ENCODE measurements at places on chromosomes 16 and 17.

DNA sequence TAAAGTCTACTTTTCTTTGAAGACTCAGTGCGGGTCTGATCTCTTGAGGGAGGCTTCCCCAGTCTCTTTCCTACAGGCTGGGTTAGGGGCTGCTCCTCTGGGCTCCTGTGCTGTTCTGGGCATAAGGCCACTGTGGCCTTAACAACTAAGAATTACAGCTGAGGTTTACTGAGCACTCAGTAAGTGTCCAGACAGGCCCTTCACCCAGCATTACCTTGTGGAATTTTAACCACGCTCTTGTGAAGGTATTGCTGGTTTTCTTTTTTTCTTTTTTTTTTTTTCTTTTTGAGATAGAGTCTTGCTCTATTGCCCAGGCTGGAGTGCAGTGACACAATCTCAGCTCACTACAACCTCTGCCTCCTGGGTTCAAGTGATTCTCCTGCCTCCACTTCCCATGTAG, 3.6 kb upstream of the CA4 start:
- DNase-seq, result no peak

GRCh38 chr16:64440005-64440404, 681.9 kb downstream of the CDH11 start:
- no peak for DNase-seq

GRCh38 chr17:48012151-48012520, 25.5 kb downstream of the COPZ2 start:
- DNase-seq, result peak; percentile 90

DNA sequence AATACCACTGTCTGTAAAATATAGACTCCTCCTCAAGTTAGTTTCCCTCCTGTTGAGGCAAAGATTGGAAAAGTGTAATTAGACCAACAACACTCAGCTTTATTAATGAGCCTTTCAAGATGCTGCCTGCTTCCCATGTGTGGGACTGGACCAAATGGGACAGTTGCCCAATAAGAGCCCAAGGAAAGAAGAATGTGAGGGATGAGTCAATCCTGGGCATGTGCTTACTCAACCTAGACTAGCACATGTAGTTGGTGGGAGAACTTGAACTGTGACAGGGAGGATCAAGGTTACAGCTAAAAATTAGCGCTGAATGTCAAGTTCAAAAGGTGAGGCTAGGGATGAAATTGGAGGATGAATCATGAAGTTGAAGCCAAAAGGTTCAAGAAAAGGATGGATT, 435.5 kb downstream of the CA10 start:
- no peak for DNase-seq

DNA sequence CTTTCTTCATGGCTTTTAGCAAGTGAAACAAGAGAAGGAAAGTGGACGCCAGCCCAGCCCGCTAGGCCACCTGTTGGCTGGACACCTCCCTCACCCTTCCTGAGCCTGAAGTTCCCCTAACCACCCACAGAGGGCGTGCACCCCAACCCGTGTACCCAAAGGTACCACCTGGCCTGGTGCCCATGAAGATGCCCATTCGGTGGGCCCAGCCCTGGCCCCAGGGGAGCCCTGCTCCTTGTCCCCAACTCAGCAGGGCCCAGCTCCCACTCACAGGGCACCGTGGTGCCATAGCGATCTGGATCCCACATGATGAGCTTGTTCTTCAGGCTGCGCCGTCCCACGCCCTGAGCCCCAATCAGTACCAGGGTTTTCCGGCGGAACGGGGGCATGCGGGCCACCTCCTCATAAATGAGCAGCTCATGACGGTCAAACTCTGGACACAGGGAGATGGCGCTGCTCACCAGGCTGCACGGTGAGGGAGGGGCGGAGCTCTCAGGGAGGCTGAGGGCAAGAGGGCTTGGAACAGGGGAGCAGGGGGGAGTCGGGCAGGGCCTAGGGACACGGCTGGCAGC, 26.8 kb downstream of the MPP2 start:
- peak; percentile 74 for DNase-seq

DNA sequence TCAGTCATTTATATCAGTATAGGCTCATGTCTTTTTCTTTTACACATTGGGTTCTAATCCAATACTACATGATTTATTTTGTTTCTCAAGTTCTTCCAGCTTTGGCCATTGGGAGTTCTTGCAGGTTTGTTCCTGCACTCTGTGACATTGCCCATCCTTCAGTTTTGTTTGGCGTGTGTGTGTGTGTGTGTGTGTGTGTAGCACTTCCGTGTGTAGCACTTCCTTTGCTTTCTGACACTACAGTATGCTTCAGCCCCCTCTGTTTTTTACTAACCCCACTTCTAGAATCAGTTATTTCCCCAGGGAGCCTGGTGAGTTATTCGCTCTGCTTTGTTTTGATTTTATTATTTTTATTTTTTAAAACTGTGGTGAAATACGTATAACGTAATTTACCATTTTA, 75.6 kb upstream of the LGALS9 start:
- DNase-seq, result no peak

GRCh38 chr17:81195941-81196495, 26.7 kb downstream of the CEP131 start:
- no peak for DNase-seq

DNA sequence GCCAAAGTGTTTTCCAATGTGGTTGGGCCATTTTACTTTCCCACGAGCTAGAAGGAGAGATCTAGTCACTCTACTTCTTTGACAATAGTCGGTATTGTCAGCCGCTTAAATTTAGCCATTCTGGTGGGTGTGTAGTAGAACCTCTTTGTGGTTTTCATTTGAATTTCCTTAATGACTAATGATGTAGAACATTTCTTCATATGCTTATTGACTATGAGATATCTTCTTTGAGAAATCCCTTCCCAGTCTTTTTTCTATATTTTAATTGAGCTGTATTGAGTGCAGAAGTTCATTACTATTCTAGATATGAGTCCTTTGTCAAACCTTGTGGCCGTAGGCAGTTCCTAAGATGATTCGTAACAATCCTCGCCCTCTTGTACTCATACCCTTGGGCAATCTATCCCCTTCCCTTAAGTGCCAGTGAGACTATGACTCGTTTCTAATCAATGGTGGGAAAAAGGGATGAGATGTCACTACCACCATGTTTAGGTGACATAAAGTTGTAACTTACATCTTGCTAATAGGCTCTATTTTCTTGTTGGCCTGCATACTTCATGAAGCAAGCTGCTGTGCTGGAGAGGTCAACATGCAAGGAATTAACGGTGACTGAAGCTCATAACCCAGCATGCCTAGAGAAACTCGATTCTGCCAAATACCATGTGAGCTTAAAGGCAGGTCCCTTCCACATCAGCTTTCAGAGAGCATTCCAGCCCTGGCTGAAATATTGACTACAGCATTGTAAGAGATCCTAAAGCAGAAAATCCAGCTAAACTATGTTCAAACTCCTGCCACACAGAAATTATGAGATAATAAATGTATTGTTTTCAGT, 817.9 kb upstream of the SOX9 start:
- no peak for DNase-seq

DNA sequence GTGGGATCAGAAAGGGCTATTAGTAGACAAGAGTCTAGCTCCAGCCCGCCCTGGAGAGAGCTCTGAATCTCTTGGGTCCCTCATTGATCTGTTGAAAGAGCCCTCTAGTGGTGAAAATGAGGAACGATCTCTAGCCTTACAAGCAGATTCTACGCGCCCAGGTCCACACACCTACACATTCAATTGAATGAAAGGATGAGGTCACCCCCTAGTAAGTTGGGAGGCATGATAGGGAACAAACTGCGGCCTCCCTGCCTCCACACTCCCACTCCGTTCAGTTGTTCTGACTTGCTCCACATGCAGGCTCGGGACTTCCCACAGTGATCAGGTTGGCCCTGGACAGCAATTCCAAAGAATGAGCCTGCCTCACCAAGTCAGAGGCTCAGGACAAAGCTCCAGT, 2.9 kb upstream of the CACNG3 start:
- peak; percentile 68 for DNase-seq

DNA sequence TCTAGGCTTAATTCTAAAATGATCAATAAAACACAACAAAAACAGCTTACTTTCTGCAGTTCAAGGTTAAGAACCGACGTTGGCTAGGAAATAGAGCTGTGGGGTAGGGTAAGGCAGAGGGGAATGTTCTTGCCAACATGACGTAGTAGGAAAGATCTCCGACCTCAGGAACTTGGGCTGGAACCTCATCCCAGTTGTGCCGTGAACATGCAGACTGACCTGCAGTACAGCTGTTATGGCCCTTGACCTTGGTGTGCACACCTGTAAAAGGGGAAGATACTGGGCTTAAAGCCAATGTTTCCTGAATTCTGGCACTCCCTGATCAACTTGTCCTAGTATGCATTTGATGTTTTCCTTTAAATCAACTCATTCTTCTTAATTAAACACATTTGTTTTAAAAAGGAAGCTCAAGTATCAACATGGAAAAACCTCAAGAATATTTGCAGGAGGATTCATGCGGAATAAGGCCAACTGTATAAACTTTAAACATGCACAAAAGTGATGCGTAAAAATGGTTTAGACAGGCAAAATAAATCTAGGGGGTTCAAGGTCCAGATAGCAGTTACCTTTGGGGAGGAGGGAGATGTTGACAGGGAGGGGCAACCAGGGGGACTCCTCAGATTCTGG, 14.2 kb upstream of the SLC6A2 start:
- DNase-seq, result no peak

- no peak for DNase-seq
Measured at GRCh38 chr17:66612993-66613392, 221.9 kb upstream of the CACNG5 start.

DNA sequence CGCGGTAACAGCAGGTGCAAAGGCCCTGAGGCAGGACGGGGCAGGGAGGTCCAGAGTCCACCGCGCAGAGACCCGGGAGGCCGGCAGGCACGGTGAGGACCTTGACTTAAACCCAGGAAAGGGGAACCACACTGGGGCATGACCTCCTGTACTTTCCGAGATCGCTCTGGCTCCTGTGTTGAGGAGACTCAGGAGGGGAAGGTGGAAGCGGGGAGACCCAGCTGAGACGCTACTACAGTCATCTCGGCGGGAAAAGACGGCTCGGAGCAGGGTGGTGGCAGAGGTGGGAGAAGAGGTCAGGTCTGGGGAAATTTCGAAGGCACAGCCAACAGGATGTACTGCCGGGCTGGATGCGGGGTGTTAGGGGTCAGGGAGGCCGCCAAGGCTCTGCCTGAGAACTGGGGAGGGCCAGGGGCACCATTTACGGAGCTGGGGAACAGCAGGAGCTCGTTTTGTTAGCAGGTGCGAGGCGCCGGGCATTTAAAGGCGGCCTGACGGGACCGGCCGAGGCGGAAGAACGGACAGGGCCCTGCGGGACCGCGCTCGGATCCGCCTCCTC, 22.3 kb downstream of the NPTX1 start:
- DNase-seq, result no peak

- DNase-seq, result no peak
Measured at GRCh38 chr17:32120141-32120540, 22.2 kb upstream of the RHOT1 start.

DNA sequence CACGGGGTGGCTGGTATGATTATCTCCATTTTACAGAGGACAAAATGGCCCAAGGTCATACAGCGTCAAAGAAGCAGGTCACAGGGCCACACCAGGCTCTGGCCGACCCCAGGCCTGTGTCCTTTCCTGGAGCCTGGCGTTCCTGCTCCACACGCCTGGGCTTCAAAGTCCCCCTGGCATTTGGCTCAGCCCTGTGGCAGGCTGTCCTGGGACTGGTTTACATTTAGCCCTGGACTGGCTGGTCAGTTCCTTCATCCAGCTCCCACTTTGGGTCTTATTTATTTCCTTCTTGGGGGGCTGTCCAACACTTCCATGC, 15.3 kb downstream of the TBX2 start:
- DNase-seq, result no peak

DNA sequence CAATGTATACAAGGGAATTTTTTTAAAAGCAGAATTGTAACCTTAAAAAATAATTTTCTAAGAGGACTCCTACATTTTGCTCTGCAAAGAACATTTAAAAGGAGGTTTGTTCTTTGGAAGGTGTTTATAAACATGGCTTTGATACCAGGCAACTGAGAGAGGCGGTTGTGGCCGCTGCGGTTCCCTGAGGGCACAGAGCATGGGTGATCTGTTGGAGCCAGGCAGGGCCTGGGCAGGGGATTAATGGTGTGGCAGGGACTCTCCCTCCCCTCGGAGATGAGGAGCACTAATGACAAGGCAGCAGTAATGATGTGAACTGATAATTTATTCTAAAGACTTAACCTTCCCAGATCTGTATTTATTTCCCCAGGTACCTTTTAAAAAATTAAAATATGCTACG, 65.4 kb downstream of the WWP2 start:
- no peak for DNase-seq

- no peak for DNase-seq
Measured at GRCh38 chr17:28478712-28479615, 5.5 kb downstream of the SLC13A2 start.

- peak; percentile 67 for DNase-seq
Measured at GRCh38 chr16:53518550-53519416, 15.8 kb upstream of the AKTIP start.

DNA sequence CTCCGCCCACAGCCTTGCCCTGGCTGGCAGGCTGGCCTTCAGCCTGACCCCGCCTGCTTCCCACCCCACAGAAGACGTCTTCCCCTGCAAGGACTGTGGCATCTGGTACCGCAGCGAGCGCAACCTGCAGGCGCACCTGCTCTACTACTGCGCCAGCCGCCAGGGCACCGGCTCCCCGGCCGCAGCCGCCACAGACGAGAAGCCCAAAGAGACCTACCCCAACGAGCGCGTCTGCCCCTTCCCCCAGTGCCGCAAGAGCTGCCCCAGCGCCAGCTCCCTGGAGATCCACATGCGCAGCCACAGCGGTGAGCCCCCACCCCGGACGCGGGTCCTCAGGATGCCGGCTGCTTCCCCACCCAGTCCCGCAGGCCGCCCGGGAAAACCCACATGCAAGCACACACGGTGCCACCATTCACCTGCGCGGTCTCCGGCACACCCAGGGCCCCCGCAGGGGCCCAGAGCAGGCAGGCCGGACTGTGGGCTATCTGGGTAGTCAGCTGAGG, 38.2 kb upstream of the ZC3H18 start:
- no peak for DNase-seq

GRCh38 chr17:6505425-6506142, 50.8 kb downstream of the PITPNM3 start:
- DNase-seq, result no peak

GRCh38 chr17:40022497-40022896, 7.3 kb downstream of the CSF3 start:
- no peak for DNase-seq

GRCh38 chr17:42017866-42018200, 594 bp upstream of the DNAJC7 start:
- DNase-seq, result peak; percentile 40

DNA sequence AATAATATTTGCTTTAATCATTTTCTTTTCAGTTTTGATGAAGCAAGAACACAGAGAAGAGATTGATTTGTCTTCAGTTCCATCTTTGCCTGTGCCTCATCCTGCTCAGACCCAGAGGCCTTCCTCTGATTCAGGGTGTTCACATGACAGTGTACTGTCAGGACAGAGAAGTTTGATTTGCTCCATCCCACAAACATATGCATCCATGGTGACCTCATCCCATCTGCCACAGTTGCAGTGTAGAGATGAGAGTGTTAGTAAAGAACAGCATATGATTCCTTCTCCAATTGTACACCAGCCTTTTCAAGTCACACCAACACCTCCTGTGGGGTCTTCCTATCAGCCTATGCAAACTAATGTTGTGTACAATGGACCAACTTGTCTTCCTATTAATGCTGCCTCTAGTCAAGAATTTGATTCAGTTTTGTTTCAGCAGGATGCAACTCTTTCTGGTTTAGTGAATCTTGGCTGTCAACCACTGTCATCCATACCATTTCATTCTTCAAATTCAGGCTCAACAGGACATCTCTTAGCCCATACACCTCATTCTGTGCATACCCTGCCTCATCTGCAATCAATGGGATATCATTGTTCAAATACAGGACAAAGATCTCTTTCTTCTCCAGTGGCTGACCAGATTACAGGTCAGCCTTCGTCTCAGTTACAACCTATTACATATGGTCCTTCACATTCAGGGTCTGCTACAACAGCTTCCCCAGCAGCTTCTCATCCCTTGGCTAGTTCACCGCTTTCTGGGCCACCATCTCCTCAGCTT, 45.0 kb downstream of the ESRP2 start:
- no peak for DNase-seq

Data from germinal center (tissue), 1 donor.